ENCODE measurements at places on chromosomes 7 and 10. TPM values are rescaled to one million over a fixed set of nuclear protein-coding genes. Genes with fewer than 3 reads are reported as not detected.
A peak's percentile ranks its signal among the peaks of the same experiment; 100 is the strongest.

DNA sequence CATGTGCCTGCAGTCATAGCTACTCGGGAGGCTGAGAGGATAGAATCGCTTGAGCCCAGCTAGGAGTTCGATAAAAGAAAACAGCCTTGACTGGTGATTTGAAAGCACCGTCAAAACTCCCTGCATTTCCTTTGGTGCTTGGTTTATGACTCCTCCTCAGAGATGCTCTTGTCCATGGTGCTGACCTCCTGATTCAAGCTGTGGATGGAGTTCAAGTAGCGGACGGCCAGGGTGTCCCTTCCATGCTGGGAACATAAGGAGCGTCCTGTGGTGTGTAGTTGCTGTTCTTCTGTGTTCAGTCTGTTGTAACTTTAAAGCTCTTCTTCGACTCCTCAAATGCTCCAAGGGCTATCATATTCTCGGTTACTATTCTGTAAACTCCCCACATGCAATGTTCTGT, 382.5 kb upstream of the KIAA1217 start:
- peak; percentile 2 for DNase-seq

GRCh38 chr10:72243822-72244437, 27.9 kb upstream of the ASCC1 start:
- peak; percentile 95 for DNase-seq

The PRPF18 gene
- total RNA-seq, result 18.9 TPM

The IDI1 gene
- total RNA-seq, result 38.5 TPM

The MSANTD7 gene
- 11.6 TPM for total RNA-seq
